Adrenal gland (tissue), 19 donors: ENCODE measurements at places on chromosomes 13 and 19. TPM values are rescaled to one million over a fixed set of nuclear protein-coding genes. Genes with fewer than 3 reads are reported as not detected.

The FLT1 gene
- polyA plus RNA-seq: 2.7 TPM

The ZNF175 gene
- polyA plus RNA-seq: 2.1 TPM

The CEACAM8 gene
- polyA plus RNA-seq: not detected

The SIGLEC9 gene
- 7.6 TPM for polyA plus RNA-seq

The CD37 gene
- polyA plus RNA-seq: 5.4 TPM

The TEX29 gene
- polyA plus RNA-seq: 1.5 TPM

The APOC4 gene
- polyA plus RNA-seq: 0.67 TPM

The RCBTB2 gene
- 20.0 TPM for polyA plus RNA-seq

The LYL1 gene
- polyA plus RNA-seq: 7.9 TPM

The MED16 gene
- 127 TPM for polyA plus RNA-seq

The SHC2 gene
- polyA plus RNA-seq: 1.2 TPM

The ZNF560 gene
- 0.17 TPM for polyA plus RNA-seq

The ZSCAN4 gene
- 0.07 TPM for polyA plus RNA-seq

The CEACAM3 gene
- polyA plus RNA-seq: not detected

The RDH8 gene
- not detected for polyA plus RNA-seq

The GPR4 gene
- 11.3 TPM for polyA plus RNA-seq

The ZNF30 gene
- polyA plus RNA-seq: 2.8 TPM

The BICRA gene
- polyA plus RNA-seq: 4.3 TPM

The LRFN3 gene
- 7.1 TPM for polyA plus RNA-seq

The FXYD5 gene
- 34.6 TPM for polyA plus RNA-seq

The USHBP1 gene
- 0.71 TPM for polyA plus RNA-seq

The RYR1 gene
- 2.0 TPM for polyA plus RNA-seq

The TJP3 gene
- polyA plus RNA-seq: 0.07 TPM

The SDHAF1 gene
- polyA plus RNA-seq: 15.9 TPM

The ATCAY gene
- 1.6 TPM for polyA plus RNA-seq

The LILRA1 gene
- 0.51 TPM for polyA plus RNA-seq

The ICAM1 gene
- 27.6 TPM for polyA plus RNA-seq

The WDR83 gene
- polyA plus RNA-seq: 68.5 TPM

The KIR2DL1 gene
- polyA plus RNA-seq: not detected

The ZNF135 gene
- 15.1 TPM for polyA plus RNA-seq

The FOXA3 gene
- polyA plus RNA-seq: not detected

The KCNJ14 gene
- 0.16 TPM for polyA plus RNA-seq

The TNFSF13B gene
- 16.1 TPM for polyA plus RNA-seq

The KLK15 gene
- 0.34 TPM for polyA plus RNA-seq

The MBD3L2 gene
- polyA plus RNA-seq: not detected

The PRX gene
- 3.2 TPM for polyA plus RNA-seq

The KLK12 gene
- 0.17 TPM for polyA plus RNA-seq

The C2CD4C gene
- polyA plus RNA-seq: not detected

The OR7C1 gene
- polyA plus RNA-seq: 1.3 TPM

The LILRA6 gene
- polyA plus RNA-seq: 2.5 TPM

The ZNF20 gene
- 3.9 TPM for polyA plus RNA-seq

The ERICH6B gene
- polyA plus RNA-seq: not detected
